Endodermal cell (in vitro differentiated cells): ENCODE measurements at places on chromosomes 12 and 14. TPM values are rescaled to one million over a fixed set of nuclear protein-coding genes. Genes with fewer than 3 reads are reported as not detected.

SLC6A15 gene
- total RNA-seq = 4.7 and 4.9 TPM in 2 replicates

- H3K27me3 ChIP-seq = no peaks in the 10 kb centered on the region
- DNase-seq = no peak
- no peak overlapping the region for H3K27ac ChIP-seq
- H3K4me1 ChIP-seq = no peaks in the 10 kb centered on the region
- no peak overlapping the region for H3K4me3 ChIP-seq
These were observed 409.2 kb downstream of the IPO8 start for GRCh38 chr12:30286345-30286926.

DNA sequence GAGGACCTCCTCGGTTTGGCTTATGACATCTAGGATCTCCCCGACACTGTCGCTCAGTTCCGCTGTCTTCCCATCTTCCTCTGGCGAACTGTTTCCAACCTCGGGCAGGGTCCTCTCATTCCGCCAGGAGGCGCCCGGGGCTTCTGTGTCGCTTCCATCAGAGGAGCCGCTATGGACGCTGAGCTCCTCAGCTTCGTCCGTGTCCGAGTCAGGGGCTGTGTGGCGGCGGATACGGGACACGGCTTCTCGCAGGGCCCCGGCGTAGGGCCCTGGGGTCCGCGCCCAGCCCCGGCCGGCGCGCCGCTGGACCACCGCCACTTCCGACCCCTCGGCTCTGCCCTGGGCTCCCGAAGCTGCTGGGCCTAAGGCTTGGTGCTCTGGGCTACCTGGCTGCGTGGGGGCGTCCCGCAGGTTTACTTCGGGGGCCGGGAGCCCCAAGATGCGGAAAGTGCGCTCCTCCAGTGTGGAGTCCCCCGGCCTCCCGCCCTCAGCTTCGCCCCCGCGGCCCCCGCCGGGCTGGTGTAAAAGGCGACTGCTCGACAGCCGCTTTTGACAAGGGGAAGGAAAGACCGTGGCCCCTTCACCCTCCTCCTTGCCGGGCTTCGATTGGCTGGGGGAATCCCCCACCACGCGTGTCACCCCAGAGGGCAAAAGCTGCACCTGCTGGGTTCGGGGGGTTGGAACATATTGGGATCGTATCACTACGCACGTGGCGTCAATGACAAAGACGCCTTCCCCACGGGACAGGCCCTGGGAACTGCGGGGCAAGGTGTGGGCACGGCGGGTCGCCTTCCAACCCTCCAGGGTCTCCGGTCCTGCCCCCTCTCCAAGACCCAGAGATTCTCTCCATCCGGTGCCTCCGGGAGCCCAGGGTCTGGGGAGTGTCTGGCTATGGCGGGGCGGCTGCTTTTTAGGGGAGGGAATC, 2.1 kb downstream of the DDN start:
- H3K27ac ChIP-seq = no peak overlapping the region
- peak; percentile 97 for DNase-seq
- peaks cover 10% of the 10 kb centered on the region for H3K4me1 ChIP-seq
- H3K4me3 ChIP-seq = peak overlapping the region; percentile 73

DNA sequence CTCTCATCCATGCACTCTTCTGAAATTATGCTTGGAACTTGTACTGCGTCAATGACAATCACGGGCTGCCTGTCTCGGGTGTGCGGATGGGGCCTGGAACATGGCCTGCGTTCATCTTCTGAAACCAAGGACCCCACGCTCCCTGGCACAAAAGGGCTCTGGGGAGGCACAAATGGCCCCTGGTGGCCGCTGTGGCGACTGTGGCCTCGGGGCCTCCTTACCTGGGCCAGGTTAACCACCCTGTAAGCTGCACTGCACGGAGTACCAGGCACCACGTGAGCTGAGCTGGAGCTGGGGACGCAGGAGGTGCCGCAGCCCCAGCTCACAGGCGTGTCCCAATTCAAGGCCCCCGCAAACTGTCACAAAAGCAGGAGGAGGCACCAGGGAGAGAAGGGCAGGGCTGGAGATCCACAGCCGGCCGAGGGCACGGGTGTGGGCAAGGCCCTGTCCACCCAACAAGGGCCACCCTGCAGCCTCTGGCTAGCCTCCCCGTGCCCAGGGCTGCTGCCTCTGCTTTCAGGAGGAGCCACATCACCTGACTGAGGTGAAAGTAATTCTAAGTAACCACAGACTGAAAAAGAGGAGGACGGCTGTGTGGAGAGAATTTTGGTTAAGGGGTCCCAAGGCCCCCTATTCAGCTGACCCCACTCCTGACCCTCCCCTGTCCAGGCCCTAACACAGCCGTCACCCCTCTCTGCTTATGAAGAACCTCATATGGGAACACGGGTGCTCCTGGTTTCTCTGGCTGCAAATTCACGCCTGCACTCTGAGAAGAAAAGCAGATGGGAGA, 61.1 kb upstream of the GALNT9 start:
- no peak for DNase-seq
- H3K36me3 ChIP-seq = no peaks in the 10 kb centered on the region
- H3K4me1 ChIP-seq = no peaks in the 10 kb centered on the region
- no peak overlapping the region for H3K27ac ChIP-seq

DNA sequence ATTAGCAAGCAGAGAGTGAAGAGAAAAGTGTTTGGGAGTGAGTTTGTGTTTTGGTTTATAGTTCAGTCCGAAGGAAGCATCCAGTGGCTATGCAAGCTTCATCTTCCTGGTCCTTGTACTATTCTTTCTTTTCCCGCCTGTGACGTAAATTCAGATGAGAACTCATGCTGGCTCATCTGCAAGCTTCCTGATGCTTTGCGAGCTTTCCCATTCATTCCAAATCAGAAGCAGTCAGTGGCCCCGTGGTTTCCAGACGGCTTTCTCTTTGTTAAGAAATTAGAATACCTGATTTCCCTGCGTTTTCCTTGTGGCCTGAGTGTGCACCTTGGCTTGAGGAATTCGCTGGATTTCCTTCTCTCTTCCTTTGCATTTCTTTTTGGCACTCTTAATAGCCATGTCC, 89.5 kb downstream of the TESC start:
- peaks cover 32% of the 10 kb centered on the region for H3K36me3 ChIP-seq
- no peak overlapping the region for H3K4me3 ChIP-seq
- peak; percentile 75 for DNase-seq
- peak overlapping the region; percentile 68 for H3K27ac ChIP-seq

DNA sequence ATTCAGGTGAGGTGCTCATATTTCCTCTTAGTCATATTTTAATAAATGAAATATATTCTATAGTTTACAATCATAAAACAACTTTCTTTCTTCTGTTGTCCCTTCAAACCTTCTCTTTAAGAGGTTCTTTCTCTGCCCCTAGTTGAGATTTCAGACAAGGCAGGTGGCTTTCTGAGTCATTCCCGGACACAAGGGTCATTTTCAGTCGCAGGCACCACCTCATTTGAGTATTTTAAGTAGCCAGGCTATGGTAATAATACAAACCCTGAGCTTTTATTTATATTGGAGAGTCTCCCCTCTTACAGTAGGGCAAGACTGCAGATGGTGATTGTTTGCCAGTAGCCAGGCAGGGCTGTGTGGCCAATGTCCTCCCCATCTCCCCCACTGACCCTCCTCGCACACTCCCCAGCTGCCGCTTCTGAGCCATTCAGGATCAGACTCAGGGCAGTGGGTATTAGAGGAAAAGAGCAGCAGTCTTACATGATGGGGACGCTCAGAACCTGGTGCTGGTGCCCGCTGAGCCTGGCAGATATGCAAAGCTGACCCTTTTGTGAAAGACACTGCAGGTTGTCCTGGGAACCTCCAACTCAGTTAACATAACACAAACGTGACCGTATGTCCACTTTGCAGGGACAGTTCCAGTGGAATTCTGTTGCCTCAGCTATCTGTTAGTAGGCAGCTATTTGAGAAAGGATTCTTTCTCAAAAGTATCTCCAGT, 101.1 kb upstream of the BCL2L14 start:
- peak; percentile 69 for DNase-seq
- no peak overlapping the region for H3K4me3 ChIP-seq
- no peaks in the 10 kb centered on the region for H3K36me3 ChIP-seq
- H3K27ac ChIP-seq = peak overlapping the region; percentile 56
- H3K4me1 ChIP-seq = peaks cover 3% of the 10 kb centered on the region

- H3K36me3 ChIP-seq = no peaks in the 10 kb centered on the region
- H3K27ac ChIP-seq = no peak overlapping the region
- H3K4me1 ChIP-seq = peaks cover 12% of the 10 kb centered on the region
These were observed 38.0 kb downstream of the TMEM63C start for GRCh38 chr14:77219591-77219990.

- H3K36me3 ChIP-seq = no peaks in the 10 kb centered on the region
- no peak overlapping the region for H3K27ac ChIP-seq
- H3K4me1 ChIP-seq = no peaks in the 10 kb centered on the region
- DNase-seq = no peak
- no peaks in the 10 kb centered on the region for H3K27me3 ChIP-seq
- H3K4me3 ChIP-seq = no peak overlapping the region
These were observed 49.4 kb upstream of the RERG start for GRCh38 chr12:15270591-15270990.

- DNase-seq = no peak
- H3K36me3 ChIP-seq = no peaks in the 10 kb centered on the region
- no peaks in the 10 kb centered on the region for H3K4me1 ChIP-seq
- H3K4me3 ChIP-seq = no peak overlapping the region
These were observed 153.3 kb upstream of the PLEKHG7 start for GRCh38 chr12:92549516-92549915.

GRCh38 chr14:101838476-101838875, 77.0 kb downstream of the PPP2R5C start:
- no peak for DNase-seq
- H3K36me3 ChIP-seq = peaks cover 9% of the 10 kb centered on the region
- peaks cover 10% of the 10 kb centered on the region for H3K4me1 ChIP-seq
- H3K4me3 ChIP-seq = no peak overlapping the region

TEAD4 gene
- 19.1 to 36.5 TPM (median 35.7 TPM) in 3 replicates for total RNA-seq

DNA sequence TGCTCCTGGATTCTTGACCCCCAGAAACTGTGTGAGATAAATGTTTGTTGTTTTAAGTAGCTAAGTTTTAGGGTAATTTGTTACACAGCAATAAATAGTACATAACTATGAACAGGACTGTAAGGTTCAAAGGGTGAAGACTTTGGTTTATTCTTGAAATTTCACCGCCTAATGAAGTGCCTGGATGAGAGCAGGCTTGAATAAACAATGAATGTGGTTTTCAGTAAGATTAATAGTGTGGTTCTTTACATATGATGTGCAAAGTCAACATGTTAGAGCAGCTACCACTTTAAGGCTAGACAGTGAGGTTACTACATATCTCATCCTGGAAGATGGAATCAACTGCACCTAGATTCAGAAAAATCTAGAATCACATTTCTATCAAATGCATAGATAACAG, 145.2 kb upstream of the BTG1 start:
- peaks cover 13% of the 10 kb centered on the region for H3K4me1 ChIP-seq
- no peak overlapping the region for H3K27ac ChIP-seq
- H3K27me3 ChIP-seq = no peaks in the 10 kb centered on the region

KRT83 gene
- not detected in 3 replicates for total RNA-seq

DNA sequence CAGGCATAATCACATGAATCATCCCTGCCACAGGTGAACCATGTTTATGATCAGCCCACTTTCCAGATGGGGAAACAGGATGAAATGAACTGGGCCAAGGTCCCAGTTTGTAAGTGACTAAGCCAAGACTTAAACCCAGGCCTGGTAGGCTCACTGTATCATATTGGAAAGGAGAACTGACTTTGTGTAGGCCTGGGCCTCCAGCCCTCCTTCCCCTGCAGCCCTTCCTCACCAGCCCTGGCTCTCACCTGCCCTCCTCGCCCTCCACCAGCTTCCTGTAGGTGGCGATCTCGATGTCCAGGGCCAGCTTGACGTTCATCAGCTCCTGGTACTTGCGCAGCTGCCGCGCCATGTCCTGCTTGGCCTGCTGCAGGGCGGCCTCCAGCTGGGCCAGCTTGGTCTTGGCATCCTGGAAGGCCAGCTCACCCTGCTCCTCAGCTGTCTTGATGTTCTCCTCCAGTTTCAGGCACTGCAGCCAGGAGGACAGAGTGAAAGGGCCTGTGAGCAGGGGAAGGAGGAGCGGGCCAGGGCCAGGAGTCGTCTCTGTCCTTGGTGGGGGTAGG, 19.8 kb downstream of the KRT80 start:
- no peaks in the 10 kb centered on the region for H3K27me3 ChIP-seq
- no peak overlapping the region for H3K27ac ChIP-seq
- no peaks in the 10 kb centered on the region for H3K4me1 ChIP-seq
- DNase-seq = peak; percentile 96
- no peak overlapping the region for H3K4me3 ChIP-seq

MMP19 gene
- total RNA-seq = 2.1 TPM in 2 replicates

GTF2A1 gene
- 34.4 and 39.3 TPM in 2 replicates for total RNA-seq

SMCO2 gene
- 1.0 TPM in 1 of 2 replicates, not detected in the other for total RNA-seq

PAPOLA gene
- 160 to 218 TPM (median 211 TPM) in 3 replicates for total RNA-seq

DNA sequence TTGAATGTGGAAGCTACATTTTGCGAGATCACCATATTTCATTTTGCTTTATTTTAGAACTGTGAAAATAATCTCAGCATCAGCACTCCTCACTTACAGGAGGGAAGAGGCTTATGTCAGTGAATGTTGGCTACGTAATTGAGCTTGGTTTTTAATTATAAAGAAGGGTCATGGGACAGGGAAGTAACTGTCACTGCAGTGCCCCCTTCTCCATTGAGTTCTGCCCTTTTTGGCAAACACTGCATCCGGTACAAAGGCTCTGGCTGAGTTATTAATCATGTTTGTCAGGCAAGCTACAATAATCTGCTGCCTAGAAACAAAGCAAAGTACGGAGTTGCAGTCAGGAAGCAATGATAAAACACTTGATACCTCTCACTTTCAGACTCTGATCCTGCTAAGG, 546.7 kb downstream of the SNAPC1 start:
- H3K27ac ChIP-seq = no peak overlapping the region
- no peaks in the 10 kb centered on the region for H3K27me3 ChIP-seq
- H3K36me3 ChIP-seq = no peaks in the 10 kb centered on the region
- no peak overlapping the region for H3K4me3 ChIP-seq
- no peaks in the 10 kb centered on the region for H3K4me1 ChIP-seq

DNA sequence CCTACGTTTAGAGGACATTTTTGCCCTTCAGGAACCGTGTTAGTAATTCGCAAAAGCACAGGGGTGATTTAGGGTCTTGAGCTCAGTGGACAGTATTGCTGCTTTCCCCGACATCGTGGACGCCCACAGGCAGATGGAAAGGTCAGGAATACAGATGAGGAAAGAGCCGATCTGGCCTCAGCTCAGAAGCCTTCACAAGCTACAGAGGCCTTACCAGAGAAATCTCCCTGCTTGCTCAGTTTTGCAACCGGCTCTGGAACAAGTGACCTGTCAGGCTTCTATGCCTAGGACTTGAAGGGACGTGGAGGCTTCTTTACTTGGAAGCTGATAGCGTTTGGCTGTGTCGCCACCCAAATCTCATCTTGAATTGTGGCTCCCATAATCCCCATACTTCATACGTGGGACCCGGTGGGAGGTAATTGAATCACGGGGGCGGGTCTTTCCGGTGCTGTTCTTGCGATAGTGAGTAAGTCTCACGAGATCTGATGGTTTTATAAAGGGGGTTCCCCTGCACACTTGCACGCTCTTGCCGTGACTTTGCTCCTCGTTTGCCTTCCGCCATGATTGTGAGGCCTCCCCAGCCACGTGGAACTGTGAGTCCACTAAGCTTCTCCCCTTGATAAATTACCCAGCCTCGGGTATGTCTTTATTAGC, 332.5 kb downstream of the MED13L start:
- H3K36me3 ChIP-seq = peaks cover under 1% of the 10 kb centered on the region
- no peak overlapping the region for H3K27ac ChIP-seq
- H3K4me3 ChIP-seq = no peak overlapping the region
- H3K4me1 ChIP-seq = peaks cover 2% of the 10 kb centered on the region

GRCh38 chr12:10634427-10634826, 21.0 kb upstream of the MAGOHB start:
- H3K4me3 ChIP-seq = no peak overlapping the region
- no peak for DNase-seq
- no peaks in the 10 kb centered on the region for H3K36me3 ChIP-seq
- H3K4me1 ChIP-seq = no peaks in the 10 kb centered on the region

CLEC4D gene
- total RNA-seq = 0.66 and 0.70 TPM in 2 replicates

LRRC10 gene
- total RNA-seq = not detected in 3 replicates

GRCh38 chr12:95017482-95017881, 14.0 kb upstream of the NDUFA12 start:
- H3K27me3 ChIP-seq = no peaks in the 10 kb centered on the region
- peaks cover 13% of the 10 kb centered on the region for H3K36me3 ChIP-seq
- H3K4me3 ChIP-seq = no peak overlapping the region
- H3K27ac ChIP-seq = no peak overlapping the region
- no peak for DNase-seq
- H3K4me1 ChIP-seq = no peaks in the 10 kb centered on the region
